ENCODE measurements at places on chromosomes 1 and 21. TPM values are rescaled to one million over a fixed set of nuclear protein-coding genes. Genes with fewer than 3 reads are reported as not detected.

The HSD3B2 gene
- not detected for total RNA-seq

The FRRS1 gene
- total RNA-seq, result 1.4 TPM

The LCE1E gene
- total RNA-seq, result not detected

The VCAM1 gene
- 37.1 TPM for total RNA-seq

The NIBAN1 gene
- total RNA-seq, result 14.9 TPM

The RNF207 gene
- total RNA-seq, result 3.4 TPM

The TTC22 gene
- total RNA-seq, result not detected

The ADORA1 gene
- not detected for total RNA-seq

The KRTAP21-2 gene
- total RNA-seq, result not detected

The EIF4G3 gene
- total RNA-seq, result 35.5 TPM

The CYP4A11 gene
- not detected for total RNA-seq

The UTS2 gene
- not detected for total RNA-seq

The FAM167B gene
- total RNA-seq, result 5.5 TPM

The GUCA2A gene
- not detected for total RNA-seq

The GLRX2 gene
- 15.9 TPM for total RNA-seq

The INSRR gene
- total RNA-seq, result not detected

The SPATA1 gene
- 0.95 TPM for total RNA-seq

The EPHA8 gene
- not detected for total RNA-seq

The EEIG2 gene
- 4.3 TPM for total RNA-seq

All from pulmonary artery endothelial cell (primary cell).